Forelimb muscle (tissue), 1 donor: ENCODE measurements at places on chromosomes 11 and 22. TPM values are rescaled to one million over a fixed set of nuclear protein-coding genes. Genes with fewer than 3 reads are reported as not detected.

DNA sequence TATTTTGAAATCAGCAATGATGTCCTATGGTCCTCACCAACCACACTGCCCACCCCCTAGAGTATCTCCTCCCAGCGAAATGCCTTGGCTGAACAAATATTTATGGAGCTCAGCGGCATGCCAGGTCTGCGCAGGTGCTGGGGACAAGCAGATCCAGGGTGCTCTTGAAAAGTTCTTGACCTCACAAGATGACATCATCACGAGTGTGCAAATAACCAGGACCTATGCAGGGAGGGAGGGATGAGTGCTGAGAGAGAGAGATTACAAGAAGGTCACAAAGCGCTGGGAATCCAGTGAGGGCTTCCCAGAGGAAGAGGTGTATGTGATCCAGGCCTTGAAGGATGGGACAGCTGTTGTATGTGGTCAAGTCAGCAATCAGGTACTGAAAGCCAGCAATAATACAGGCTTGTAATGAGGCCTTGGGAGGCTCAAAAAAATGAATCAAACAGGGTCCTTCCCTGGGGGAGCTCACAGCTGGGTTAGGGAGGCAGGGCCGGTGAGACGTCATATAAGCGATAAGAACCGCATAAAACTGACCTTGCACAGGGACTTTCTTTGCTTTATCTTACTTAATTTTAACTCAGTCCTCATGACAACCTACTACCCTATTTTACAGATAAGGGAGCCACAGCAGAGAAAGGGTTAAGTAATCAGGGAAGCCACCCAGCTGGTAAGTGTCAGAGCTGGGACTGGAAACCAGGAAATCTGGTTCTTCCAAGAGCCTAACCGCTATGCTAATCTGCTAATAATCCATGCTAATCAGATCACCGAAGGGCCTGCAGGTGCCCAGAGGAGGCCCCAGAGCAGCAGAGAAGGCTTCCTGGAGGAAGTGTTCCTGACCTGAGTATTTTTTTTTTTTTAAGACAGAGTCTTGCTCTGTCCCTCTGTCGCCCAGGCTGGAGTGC is 8.2 kb downstream of the ARRB1 start:
- DNase-seq: no peak

DNA sequence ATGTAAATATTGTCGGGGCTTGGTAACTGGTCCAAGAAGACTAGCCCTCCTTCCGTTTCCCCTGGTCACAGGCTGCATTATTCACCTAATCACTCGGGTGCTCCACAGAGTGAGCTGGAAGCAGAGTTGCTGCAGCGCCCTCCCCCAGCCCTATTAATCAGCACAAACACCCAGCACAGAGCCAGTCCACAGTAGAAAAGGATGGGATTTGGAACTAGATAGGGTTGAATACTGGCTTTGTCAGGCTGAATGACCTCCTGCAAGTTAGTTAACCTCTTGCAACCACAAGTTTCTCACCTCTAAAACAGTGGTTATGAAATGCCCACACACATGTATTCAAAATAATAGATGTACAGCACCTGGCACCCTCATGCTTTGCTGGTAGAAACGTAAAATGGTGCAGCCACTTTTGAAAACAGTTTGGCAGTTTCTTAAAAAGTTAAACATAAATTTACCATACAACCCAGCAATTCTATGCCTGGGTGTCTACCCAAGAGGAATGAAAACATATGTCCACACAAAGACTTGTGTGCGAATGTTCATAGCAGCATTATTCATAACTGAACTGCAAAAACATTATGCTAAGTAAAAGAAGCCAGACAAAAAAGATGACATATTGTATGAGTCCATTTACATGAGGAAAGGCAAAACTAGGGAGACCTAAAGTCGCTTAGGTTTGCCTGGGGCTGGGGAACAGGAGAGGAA is 31.7 kb upstream of the APLP2 start:
- no peak for DNase-seq

- no peak for DNase-seq
Measured at GRCh38 chr22:24952837-24953383, 394 bp downstream of the KIAA1671 start.

DNA sequence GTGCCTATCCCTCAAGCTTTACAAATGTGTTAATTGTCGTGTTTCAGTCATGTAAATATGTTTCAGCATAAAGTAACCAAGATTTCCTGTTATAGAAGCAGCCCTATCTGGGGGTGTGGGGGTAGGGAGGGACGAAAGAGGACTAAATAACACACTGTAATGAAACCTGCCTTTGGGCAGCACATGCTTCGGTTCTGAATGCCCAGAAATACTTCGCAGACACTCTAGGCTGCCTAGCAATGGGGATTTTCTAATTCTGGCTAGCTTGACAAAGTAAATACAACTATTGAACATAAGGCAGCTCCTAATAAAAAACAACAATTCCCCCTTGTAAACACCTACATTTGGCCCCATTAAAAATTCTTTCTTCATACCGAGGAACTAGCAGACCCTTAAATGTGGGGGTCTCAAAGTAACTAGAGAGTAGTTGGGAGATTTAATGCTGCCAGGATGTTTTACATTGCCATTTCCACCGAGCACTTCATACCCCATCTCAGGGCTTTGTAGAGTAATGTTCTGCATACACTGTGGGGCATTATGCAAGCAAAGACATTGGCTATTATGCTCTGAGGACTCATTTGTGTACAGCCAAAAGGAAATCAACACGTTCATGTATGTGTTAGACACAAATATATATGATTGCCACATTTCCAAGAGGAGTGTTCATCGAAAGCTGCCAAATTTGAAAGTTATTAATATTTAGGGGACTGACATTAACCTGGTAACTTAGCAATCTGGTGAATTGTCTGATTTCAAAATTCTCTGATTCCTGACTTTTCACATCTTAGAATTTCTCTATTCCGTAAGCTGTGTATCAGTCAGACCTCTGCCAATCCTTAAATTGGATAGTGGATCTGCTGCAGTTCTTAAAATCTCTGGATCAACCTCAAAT is 42.1 kb downstream of the PAX6 start:
- no peak for DNase-seq

DNA sequence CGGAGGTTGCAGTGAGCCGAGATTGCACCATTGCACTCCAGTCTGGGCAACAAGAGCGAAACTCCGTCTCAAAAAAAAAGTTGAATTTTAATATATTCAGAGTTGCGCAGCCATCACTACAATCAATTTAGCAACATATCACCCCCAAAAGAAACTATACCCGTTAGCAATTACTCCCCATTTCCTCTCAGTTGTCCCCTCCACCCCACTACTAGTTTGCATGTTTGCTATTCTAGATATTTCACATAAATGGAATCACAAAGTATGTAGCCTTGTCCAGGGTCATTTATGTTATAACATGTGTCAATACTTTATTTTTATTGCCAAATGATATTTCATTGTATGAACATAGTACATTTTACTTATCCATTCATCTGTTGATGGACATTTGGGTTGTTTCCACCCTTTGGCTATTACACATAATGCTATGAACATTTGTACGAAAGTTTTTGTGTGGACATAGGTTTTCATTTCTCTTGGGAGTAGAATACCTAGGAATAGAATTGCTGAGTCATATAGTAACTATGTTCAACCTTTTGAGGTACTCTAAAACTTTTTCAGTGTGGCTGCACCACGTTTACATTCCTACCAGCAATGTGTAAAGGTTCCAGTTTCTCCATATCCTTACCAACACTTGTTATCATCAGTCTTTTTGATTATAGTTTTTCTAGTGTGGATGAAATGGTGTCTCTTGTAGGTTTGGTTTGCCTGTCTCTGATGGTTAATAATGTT is 2.2 kb downstream of the ZNF143 start:
- DNase-seq: no peak

- DNase-seq: peak; percentile 34
Measured at GRCh38 chr11:60951904-60952741, at the start of gene SLC15A3. Gene SLC15A3, minus strand, starts transcription at chr11:60952176. Its CDS starts 625 bp downstream, at chr11:60951551.

HTR3B gene
- 0.06 TPM for polyA plus RNA-seq

GRCh38 chr11:120908461-120909181 is 115.3 kb upstream of the TBCEL start:
- no peak for DNase-seq

DNA sequence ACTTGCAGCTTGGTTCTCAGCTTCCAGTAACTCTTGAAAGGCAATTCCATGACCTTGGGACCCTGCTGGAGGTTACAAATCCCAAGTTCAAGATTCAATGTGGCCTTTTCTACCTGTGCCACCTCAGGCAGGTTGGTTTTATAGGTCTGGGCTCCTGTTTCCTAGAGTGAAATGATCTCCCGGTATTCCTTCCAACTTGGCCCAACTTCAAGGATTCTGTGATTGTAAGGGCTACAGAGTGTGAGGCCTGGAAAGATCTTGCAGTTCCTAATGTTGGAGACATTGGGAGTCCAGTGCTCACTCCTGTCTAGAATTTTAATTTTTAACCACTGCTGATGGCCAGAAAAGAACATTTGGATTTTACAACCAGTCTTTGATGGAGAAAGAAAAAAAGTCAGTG is 91.6 kb downstream of the LDLRAD3 start:
- no peak for DNase-seq

RFPL2 gene
- 0.16 TPM for polyA plus RNA-seq

ROBO4 gene
- 23.0 TPM for polyA plus RNA-seq

DNA sequence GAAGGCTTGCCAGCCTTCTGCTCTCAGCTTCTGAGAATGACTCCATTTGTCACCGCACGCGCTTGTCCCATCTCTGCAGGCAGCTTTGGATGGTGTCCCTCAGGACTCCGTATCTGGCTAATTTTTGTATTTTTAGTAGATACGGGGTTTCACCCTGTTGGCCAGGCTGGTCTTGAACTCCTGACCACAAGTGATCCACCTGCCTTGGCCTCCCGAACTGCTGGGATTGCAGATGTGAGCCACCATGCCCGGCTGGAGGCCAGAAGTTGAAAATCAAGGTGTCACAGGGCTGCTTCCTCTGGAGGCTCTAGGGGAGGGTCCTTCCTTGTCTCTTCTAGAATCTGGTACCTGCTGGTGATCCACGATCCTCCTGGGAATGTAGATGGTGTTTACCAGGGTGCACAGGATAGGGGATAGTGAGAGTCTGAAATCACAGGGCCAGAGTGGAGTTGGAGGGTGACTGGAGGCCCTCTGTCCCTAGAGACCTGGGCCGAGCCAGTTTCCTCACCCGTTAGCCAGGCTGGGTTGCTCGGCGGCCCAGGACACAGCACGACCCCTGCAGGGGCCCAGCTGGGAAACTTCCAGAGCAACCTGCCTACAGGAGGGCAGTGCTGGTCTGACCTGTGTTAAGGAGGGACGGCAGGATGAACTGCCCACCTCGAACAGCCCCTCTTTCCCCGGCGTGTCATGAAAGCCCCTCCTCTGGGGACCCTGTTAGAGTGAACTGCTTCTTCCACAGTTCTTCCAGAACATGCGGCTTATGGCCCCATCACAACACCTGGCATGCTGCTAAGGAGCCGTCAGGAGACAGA is 48.9 kb upstream of the SHANK2 start:
- DNase-seq: no peak
